ENCODE measurements at places on chromosomes 5 and 9.

- no peak for DNase-seq
Observed at GRCh38 chr9:110344821-110345220, 7.2 kb upstream of the TXNDC8 start.

- no peak for DNase-seq
Observed at GRCh38 chr5:98904780-98905179, 24.0 kb downstream of the CHD1 start.

DNA sequence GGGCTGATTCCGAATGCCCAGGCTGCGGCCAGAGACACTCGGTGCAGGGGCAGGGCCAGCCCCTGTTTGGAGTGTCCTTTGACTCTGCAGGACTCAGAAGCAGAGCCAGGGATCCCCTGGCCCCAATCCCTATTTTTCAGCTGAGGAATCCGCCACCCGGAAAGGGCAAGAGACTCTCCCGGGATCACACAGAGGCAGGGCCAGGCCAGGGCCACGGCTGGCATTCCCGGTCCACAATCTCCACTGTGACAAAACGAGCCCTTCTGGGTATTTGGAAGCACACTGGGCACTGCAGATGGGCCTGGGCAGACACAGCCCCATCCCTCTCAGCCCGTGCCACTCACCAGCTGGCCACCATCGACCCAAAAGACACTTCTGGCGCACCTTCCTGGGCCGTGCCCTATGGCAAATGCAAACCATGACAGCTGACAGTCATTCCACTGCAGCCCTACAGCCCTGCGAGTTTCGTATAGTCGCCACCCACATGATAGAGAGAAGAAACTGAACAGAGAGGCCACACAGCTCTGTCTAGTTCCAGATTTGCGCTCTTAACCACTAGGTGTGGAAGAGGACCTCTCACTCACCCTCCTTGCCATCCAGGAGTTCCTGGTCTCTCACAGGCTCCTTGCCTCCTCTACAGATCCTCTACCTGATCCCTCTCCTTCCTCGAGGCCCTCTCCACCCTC is 13.3 kb downstream of the NR5A1 start:
- no peak for DNase-seq

DNA sequence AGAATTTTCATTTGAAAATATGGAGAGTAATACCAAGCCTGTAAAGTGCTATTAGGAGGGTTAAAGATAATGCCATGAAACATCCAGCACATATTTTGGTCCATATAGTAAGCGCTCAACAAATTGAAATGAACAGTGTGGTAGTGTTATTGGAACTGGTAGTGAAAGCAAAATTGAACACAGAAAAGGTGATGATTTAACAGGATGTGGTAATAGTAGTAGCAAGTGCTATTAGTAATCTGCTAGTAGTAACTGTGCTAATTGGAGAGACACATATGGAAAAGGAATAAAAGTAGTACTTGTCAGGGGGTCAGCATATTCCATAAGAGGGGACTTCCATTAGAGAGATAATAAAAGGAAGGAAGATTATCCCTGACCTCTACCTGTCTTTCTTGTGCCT is 187.3 kb downstream of the HTR1A start:
- DNase-seq, result no peak

GRCh38 chr5:178223828-178224335 is 8.7 kb downstream of the PHYKPL start:
- no peak for DNase-seq

DNA sequence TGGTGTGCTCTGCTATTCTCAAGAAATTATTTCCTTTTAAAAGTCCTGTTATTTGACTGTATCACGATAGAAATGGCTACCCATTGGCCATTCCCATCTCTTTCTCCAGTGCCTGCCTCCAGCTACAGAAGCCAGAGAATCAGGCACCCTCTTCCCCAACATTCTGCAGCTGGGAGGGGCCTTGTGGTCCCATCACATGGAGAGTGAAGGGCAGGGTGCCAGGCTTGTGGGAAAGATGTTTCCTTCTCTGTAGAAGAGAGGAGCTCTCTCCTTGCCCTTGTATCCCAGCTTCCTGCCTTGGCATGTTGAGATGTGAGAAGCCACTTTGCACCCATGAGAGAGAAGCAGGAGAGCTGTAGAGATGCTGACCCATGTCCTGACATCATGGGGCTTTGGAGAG is 465.0 kb downstream of the MTRR start:
- DNase-seq, result no peak

- no peak for DNase-seq
Observed at GRCh38 chr5:89080467-89081116, 197.6 kb upstream of the MEF2C start.

- no peak for DNase-seq
Observed at GRCh38 chr9:130860458-130861316, 25.6 kb downstream of the ABL1 start.
